LHCN-M2 (cell line): ENCODE measurements at places on chromosomes 12 and 14. TPM values are rescaled to one million over a fixed set of nuclear protein-coding genes. Genes with fewer than 3 reads are reported as not detected.

The NELL2 gene
- not detected in 2 replicates for total RNA-seq

The SLC8A3 gene
- 10.6 and 12.8 TPM in 2 replicates for total RNA-seq

The KRT80 gene
- total RNA-seq = 4.2 and 6.7 TPM in 2 replicates

GRCh38 chr14:103483600-103483999, 39.0 kb downstream of the CKB start:
- DNase-seq = peak; percentile 92

GRCh38 chr12:68786929-68787328, 21.0 kb upstream of the MDM2 start:
- DNase-seq = peak; percentile 34

- peak; percentile 93 for DNase-seq
Observed at GRCh38 chr14:59028476-59029202, 159.8 kb upstream of the DAAM1 start.

DNA sequence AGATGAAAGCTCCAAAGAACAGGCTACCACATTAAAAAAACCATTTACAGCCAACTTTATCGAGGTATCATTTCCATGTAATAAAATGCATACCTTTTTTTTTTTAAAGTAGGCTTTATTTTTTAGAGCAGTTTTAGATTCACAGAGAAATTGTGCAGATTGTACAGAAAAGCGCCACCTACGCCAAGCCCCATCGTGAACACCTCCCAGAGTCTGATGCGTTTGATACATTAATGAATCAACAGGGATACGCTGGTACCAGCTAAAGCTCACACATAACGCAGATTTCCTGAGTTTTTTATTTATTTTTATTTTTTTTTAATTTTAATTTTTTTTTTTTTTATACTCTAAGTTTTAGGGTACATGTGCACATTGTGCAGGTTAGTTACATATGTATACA, 129.9 kb downstream of the KIF26A start:
- DNase-seq = no peak

GRCh38 chr12:124445826-124446225, 121.6 kb downstream of the NCOR2 start:
- DNase-seq = no peak

DNA sequence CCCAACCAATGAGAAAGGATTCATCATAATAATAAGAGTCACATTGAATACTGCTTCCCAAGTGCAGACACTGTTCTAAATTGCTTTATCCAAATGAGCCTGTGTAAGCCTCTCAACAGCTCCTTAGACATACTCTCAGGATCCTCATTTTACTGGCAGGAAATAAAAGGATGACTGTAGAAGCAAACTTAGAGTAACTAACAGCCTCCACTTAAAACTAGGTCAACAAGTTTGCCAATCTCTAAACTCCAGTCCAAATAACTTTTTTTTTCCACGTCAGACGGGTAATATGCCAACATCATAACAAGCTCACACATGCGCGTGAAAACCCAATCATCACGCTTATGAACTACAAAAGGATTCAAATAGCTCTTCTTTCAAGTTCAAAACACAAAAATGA, 15.3 kb upstream of the DPF3 start:
- peak; percentile 10 for DNase-seq

DNA sequence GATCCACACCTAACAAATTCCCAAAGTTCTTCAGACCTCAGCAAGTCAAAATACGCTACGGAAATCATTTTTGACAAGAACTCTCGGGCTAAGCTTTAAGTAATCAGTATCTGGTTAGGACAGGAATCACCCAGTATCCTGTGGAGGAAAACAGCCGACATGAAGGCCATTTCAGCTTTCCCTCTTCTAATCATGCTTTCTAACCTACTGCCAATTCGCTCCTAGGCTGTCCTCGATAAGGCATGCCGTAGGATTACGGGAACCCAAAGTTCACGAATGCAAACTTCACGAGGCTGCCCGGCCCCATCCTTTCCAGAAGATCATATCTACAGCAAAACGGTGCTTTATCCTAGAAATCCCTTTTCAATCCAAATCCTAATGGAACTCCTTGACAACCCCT, 81.8 kb upstream of the PTPRB start:
- no peak for DNase-seq

DNA sequence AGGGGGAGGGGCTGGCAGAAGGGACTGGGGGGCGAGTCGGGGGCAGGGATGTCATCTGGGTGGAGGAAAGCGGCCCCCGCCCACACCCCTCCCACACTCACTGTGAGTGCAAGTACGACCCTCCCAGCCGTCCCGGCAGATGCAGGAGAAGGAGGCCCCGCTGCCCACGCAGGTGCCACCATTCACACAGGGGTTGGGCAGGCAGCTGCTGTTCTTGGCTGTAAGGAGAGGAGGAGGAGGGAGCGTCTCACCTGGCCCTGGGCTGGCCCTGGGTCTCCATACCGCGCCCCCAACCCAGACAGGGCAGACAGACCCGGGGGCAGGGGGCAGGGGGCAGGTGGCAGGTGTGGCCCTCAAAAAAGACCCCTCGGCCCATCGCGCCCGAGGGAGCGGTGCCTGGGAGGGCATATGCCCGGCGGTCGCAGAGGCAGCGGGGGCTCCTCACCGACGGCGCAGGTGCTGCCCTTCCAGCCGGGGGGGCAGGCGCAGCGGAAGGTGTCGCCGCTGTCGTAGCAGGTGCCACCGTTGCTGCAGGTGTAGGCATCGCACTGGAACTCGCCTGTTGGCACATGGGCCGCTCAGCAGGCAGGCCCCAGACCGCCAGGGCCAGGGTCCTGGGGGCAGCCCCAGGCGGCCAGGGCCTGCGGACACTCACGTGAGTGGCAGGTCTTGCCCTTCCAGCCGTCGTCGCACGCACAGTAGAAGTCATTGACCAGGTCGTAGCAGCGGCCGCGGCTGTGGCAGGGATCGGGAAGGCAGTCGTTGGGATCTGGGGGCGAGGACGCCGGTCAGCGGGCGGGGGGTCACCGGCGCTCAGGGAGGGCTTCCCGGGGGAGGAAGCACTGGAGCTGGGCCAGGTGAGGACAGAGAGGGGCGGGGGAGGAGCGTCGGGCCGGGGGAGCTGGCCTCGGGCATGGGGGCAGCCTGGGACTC, 20.6 kb downstream of the JAG2 start:
- no peak for DNase-seq

DNA sequence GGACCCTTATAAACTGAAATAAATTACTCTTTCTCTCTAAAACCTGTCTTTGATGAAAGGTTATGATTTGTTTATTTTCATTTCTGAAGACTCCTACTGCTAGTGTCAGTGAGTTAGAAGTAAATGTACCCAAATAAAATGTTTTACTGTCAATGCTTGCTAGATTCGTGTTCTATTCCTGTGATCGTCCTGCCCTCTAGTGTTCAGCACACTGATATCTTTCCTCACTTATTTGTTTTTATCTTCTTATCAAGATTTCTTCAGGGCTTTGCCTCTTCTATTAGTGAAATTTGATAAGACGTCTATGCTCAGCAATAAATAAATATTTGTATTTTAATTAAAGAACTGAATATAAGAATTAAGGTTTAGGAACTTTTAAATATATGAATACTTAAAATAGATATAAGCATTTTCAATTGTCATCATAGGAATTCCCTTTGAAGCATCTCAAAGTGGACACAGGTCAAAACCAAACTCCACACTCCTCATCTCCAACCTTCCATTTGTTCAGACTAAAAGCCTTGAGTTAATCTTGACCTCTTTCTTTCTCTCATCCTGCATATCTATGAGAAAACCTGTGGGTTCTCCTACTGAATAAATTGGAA, 75.8 kb downstream of the C12orf50 start:
- peak; percentile 58 for DNase-seq

GRCh38 chr12:113306382-113306781, 28.5 kb downstream of the SLC8B1 start:
- DNase-seq = peak; percentile 20

DNA sequence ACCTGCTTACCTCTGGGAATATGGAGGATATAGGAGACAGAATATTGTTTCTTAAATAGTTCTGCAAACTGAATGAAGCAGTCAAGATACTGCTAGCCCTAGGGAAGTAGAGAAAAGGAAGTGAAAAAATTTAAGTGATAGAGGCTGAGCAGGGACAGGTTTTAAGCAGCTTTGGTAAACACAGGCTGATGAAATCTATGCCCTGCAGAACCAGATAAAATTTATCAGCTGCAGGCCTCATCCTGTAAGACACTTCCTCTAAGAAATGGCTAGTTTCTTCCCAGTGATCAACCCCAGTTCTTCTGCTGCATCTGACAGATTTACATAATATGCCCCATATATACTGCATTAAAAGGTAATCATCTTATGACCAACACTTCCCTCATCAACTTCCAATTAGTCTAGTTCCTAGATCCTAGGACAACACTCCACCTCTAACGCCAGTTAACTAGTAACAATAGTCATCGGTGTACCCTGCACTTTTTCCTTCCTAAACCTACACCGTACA, 1.3 kb upstream of the ESYT1 start:
- no peak for DNase-seq

DNA sequence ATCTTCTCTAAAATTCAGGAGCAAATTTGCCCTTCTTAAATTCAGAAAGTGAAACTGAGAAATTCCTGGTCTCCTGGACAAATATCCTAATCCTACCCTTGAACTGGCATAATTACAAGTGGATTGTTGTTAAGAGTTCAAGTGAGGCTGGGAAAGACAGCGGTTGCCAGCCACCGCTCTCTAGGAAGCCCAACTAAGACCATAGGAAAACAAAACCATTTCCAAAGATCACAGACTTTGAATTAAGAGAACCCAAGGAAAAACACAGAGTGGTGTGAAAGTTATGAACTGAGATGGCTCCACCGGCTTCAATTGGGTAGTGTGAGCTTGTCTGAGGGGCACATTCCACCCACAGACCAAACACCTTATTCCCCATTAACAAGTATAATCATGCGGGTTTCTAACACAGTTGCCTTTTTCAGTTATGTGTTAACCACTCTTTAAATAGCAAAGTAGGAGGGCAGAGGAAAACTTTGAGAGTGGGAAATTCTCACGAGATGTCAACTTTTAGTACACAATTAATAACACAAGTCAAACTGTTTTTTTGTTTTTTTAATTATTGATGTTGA, 1628.8 kb upstream of the SEL1L start:
- no peak for DNase-seq
